Keratinocyte (primary cell): ENCODE measurements at places on chromosomes 6 and 20.

GRCh38 chr6:53728570-53729194, 63.1 kb upstream of the KLHL31 start:
- no peak for DNase-seq

DNA sequence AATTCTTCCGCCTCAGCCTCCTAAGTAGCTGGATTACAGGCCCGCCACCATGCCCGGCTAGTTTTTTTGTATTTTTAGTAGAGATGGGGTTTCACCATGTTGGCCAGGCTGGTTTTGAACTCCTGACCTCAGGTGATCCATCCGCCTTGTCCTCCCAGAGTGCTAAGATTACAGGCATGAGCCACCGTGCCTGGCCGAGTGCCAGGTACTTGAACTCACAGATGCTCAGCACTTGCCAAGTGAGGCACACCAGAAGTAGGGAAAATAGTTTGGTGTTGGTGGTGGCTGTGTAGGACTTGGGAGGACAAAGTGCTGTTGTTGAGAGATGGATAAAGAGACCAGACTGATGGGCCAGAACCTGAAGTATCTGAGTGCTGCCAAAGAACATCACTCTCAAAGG, 40.0 kb upstream of the MBOAT1 start:
- DNase-seq, result no peak

- no peak for DNase-seq
Observed at GRCh38 chr6:29491574-29491973, 3.8 kb upstream of the MAS1L start.

DNA sequence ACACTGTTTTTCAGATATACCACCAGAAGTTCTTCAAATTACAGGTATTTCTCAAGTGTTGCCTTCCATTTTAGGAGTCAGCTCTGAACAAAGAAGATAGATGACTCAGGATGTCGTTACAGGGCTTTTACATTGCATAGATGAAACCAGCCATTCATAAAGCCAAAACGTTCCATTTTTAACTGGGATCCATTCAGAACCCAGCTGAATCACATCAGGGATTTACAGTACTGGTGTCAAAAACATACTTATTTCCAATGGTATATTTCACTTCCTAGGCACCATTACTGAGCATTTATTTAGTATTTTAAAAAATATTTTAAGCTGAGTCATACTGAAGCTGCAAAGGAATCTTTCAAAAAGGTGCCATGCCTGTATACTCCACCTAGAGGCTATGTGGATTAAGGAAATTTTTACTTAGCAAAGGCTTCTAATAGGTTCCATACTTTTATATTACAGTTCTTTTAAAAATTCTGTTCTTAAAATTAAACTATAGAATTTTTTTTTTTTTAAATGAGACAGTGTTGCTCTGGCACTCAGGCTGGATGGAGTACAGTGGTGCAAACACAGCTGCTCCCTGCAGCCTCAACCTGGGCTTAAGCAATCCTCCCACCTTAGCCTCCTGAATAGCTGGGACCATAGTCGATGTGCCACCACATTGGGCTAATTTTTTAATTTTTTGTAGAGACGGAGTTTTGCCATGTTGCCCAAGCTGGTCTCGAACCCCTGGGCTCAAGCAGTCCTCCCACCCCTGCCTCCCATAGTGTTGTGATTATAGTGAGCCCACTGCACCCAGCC, 2.6 kb downstream of the ASF1A start:
- DNase-seq, result peak; percentile 53
